ENCODE measurements at places on chromosomes 1 and 21.
A peak's percentile ranks its signal among the peaks of the same experiment; 100 is the strongest.

DNA sequence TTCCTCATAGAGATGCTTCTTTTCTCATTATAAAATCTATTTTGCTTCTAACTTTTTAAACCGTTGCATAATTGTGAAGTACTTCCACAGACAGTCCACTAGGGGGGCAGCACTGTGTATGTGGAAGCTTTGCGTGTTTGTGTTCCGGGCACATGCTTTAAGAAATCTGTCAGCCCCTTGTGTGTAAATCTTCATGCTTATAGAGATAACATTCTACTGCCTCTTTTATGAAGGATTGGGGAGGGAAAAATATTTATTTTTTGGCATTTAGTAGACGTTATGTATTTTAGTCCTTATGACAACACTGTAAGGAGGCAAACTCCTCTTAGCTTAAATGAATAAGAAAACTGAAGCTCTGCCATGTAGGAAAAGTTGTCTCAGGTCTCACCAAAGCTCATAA lies 157.3 kb upstream of the PTGFR start:
- DNase-seq = peak; percentile 39

DNA sequence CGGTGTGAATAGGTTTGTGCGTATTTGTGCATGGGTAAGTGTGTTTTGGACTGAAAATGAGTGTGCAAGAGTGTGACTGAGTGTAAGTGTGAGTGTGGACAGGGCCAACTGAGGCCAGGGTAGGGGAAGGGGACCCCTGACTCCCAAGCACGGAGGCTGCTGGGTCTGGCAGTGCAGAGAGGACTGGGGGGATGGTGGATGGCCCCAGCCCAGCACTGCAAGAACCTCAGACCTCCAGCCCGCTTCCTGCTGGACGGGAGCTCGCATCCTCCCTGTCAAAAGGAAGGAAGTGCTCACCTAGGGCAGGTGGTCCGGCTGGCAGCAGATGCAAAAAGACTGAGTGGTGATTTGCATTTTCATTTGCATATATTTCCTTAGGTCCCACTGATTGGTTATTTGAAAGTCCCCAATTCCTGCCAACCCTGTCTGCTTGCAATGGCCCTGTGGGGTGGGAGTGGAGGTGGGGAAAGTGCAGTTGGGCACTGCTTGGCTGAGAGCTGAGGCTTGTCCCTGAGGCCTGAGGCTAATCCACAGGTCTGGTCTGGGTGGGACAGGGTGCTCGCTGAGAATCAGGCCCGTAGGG lies 42.8 kb upstream of the CASZ1 start:
- no peak for DNase-seq

- no peak for DNase-seq
These were observed 43.3 kb downstream of the GPR88 start for GRCh38 chr1:100581096-100581705.

DNA sequence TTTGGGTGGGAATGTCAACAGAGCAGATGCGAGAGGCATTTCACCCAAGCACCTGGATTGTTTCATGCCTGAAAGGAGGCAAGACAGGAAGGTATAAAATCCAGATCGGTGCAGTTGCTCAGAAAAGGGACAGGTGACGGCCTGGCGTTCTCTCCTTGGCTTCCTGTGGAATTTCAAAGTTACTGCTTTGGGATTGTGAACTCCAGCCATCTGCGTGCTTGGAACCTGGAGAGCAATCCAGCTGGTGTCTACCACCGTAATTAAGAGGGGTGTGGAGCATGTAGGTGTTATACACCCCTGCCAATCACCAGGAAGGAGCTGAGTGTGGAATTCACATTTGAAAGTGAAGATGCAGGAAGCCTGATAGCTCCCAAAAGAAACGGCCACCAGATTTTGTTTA lies 286.1 kb downstream of the KIF26B start:
- no peak for DNase-seq

DNA sequence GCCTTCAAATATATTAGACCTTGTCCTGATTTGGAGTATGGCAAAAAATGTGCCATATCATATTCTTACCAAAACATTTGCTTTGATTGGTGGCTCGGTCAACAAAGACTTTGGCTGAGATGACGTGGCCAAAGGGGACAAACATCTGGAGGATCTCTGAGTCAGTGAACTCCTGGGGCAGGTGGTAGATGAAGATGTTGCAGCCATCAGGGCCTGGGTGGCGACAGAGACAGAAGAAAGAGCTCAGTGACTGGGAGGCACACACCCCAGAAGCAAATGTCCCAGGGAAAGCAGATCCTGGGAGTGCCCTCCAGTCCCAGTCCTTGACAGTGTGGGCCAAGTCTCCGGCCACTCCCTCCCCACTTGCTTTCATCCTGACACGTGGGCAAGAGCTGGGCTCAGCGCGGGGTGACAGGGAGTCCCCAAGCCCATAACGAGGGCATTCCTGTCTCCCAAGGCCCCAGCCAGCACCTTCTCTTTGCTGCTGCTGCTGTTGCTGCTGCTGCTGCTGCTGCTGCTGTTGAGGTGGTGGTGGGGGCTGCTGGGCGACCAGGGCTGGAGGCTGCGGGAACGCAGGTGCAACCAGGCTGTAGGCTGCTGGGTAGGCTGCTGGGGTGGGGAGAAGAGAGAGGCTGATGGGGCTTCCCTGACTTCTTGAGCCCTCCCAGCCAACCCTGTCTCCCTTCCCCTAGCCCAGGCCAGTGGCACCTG lies 10.7 kb downstream of the CELF3 start:
- no peak for DNase-seq

DNA sequence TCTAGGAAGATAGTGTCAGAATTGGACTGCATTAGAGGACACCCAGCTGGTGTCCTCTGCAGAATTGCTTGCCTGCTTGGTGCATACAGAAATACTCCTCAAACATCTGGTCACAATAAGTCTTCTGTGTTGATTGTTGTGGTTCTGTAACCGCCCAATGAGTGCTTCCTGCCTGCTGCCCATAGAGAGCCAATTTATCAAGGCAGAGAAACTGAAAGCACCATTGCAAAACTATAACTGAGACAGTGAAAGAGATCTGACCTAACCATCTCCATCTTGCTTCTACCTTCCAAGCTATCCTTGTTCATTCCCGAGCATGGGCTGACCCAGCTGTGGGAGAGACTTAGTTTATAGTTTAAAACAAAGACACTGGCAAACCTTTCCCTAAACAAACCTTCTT lies 462.4 kb upstream of the RGS18 start:
- no peak for DNase-seq

DNA sequence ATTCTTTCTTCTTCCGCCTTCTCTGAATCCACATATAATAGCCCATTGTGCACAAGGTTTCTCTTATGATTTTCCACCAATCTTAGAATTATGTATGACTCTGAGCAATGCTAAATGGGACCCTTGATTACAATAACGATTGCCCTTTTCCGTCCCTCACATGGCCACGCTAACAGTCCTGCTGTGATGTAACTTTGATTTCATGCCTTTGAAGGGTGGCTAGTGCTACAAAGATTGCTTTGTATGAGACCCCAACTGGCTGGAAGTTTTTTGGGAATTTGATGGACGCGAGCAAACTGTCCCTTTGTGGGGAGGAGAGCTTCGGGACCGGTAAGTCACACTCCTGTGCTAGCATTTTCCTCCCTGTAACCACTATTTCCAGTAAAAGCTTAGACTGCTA lies 45.3 kb downstream of the PGM1 start:
- no peak for DNase-seq

Data from dermis microvascular lymphatic vessel endothelial cell (primary cell).